ENCODE measurements at places on chromosomes 1 and 21.

- no peak for DNase-seq
These were observed 8.1 kb downstream of the NIBAN1 start for GRCh38 chr1:184965944-184966860.

DNA sequence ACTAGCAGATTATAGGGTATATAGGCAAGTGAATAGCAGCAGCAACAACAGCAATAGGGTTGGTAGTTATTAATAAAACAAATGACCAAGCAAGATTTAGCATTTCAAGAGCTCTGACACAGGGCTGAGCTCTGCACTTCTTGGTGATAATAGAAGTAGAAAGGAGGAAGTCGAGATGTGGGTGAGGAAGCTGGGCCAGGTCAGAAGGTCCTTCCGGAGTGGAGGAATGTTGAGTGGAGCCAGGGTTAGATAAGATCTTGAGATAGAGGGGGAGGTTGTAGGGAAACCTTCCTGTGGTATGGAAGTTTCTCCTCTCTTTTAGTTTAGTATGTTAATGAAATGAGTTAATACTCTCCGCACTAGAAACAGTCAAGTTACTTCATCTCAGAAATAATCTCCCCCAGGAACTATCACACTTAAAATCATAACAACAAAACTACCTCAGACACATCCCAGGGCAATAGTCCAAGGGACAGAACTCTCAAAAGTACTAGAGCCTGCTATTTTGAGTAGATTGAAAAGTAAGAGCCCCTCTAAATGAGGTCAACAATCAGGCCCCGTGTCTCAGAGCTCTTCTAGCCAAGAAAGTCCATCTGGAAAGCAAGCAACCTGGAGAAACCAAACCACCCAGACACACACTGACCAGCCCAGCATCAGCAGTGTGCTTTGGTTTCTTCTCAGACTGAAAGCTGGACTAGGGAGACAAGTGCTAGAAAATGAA, 45.4 kb upstream of the ATP1B1 start:
- DNase-seq: peak; percentile 47

GRCh38 chr21:46194374-46195334, 10.4 kb upstream of the SPATC1L start:
- DNase-seq: no peak

GRCh38 chr1:62301726-62302390, 17.4 kb downstream of the KANK4 start:
- DNase-seq: no peak

GRCh38 chr1:203028067-203028783, 1.9 kb downstream of the PPFIA4 start:
- DNase-seq: no peak

- no peak for DNase-seq
These were observed 9.2 kb downstream of the TP53BP2 start for GRCh38 chr1:223836586-223836985.

DNA sequence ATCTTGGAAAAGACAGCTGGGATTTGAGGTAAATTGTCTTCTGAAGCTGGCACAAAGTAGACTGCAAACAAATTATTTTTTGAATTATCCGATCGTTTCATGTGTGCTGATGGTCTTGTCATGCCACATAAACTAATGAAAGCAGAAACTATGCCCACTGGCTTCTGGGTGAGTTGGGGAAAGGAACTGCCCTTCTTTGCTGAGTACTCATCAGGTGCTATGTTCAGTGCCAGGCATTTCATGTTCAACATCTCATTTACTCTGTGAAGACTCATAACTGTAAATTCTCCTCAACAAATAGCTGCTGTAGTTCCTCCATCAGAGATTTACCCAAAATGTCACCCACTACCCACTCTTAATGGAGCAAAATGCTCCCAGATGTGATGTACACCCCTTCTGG, 1.2 kb downstream of the TRIT1 start:
- no peak for DNase-seq

DNA sequence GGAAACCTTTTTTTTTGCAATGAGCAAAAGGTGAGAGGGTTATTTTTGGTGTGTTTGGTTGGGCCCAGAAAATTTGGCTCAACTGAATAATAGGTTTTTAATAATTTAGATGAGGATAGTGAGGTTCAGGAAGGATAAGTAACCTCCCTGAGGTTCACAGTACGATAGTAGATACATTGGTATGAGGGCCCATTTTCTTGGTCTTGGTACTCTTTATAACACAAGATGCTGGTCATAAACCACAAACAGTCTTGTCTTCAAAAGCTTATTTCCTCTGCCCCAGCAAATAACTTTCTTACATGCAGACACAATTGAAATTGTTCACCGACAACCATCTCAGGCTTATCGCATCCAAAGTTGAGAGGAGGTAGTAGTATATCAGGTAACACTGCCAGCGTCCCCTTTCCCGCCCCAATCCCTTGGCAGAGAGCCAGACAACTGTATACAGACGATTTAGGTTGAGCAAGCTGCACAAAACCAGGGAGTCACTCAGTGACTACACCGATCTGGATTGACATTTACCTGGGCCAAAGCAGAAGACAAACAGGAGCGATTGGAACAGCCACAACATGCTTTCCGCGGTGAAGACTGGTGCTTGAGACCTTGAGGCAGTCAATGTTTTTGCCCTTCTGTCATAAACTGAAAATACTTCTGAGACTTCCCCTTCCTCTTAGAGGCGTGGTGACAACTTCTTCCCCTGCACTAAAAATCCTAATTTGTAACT, at the start of gene SLAMF6:
SLAMF6 (minus strand) TSS at position 634 of the 724 bp plus-strand sequence; CDS start at position 571, 63 bp downstream.
- DNase-seq: no peak

DNA sequence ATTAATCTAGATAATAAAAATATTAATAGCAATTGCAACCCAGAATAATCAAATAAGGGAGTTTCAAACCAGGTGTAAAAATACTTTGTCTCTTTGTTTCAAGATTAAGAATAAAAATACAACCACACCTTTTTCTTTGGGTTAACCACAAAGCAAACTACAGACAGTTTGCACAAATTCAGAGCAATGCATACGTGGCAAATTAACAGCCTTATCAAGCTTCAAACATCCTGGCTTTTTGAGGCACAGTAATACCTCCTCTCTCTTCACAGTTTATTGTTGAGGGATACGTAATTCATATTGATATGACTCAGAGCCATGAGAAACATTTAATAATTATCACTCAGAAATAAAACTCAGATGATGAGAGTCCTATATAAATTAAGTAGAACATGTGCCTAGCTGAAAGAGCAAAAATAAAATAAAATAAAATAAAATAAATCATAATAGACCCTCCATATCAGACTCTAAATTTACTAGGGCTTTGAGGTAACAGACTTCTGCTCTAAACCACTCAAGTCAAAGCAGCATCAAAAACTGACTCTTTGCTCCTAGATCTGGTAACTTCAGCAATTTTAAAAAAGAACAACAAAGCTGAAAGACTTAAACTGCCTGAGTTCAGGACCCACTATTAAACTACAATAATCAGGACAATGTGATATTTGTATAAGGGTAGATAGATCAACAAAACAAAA, 11.4 kb downstream of the EDEM3 start:
- DNase-seq: no peak

GRCh38 chr1:236207121-236207520, 64.8 kb downstream of the GPR137B start:
- no peak for DNase-seq

DNA sequence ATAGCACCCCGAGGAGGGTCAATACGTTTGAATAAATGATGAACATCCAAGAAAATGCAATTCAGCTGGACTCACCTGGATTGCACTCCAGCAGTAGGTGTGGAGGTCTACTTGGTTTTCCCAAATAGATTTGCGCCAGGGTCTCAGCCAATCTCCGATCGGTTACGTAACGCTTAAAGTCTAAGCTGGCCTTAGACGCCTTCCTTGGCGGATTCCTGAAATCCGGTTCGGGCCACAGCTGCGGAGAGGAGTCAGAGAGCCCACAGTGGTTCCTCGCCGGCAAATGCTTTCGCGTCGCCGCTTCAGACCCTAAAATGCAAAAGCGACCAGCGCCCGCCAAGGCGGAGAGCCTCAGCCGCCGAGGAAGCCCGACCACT, 322 bp downstream of the TFB2M start:
- no peak for DNase-seq

GRCh38 chr1:100799548-100799947, 80.0 kb downstream of the VCAM1 start:
- no peak for DNase-seq

DNA sequence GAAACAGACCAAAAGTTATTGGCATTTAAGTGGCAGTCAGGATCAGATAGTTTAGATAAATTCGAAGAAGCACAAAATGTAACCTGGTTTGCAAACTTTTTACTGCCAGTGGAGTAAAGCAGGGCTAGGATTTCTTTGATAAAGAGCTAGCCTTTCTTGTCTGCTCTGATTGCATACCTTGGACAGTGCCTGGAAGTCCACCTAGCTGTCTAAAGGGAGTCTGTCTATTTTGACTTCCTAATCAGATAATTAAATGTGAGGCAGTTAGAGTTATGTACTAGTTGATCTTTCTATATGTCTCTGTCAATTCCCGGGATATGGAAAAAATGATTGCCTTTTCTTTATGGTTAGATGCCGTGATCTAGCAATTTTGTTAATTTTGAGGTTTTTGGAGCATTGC, 4.1 kb downstream of the GPSM2 start:
- no peak for DNase-seq

DNA sequence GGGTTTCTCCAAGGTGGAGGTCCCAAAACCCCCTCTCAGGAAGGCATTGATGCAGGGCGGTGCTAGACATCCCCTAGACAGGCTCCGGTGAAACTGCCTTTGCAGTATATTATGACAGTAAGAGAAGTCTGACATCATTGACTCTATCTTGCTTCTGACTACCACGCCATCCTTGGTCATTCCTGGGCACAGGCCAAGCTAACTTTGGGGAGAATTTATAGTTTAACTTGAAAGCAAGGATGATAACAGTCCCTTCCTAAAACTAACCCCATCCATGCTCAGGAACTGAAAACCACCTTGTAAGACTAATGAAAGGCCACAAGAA, 30.3 kb downstream of the RSPH1 start:
- no peak for DNase-seq

GRCh38 chr1:15151377-15151806, 2.2 kb upstream of the TMEM51 start:
- DNase-seq: no peak

GRCh38 chr1:66626261-66626660, 92.3 kb downstream of the SGIP1 start:
- no peak for DNase-seq

- no peak for DNase-seq
These were observed 28.4 kb downstream of the TRIM45 start for GRCh38 chr1:117093091-117093534.

GRCh38 chr1:11602424-11602823, 51.8 kb downstream of the FBXO2 start:
- no peak for DNase-seq

DNA sequence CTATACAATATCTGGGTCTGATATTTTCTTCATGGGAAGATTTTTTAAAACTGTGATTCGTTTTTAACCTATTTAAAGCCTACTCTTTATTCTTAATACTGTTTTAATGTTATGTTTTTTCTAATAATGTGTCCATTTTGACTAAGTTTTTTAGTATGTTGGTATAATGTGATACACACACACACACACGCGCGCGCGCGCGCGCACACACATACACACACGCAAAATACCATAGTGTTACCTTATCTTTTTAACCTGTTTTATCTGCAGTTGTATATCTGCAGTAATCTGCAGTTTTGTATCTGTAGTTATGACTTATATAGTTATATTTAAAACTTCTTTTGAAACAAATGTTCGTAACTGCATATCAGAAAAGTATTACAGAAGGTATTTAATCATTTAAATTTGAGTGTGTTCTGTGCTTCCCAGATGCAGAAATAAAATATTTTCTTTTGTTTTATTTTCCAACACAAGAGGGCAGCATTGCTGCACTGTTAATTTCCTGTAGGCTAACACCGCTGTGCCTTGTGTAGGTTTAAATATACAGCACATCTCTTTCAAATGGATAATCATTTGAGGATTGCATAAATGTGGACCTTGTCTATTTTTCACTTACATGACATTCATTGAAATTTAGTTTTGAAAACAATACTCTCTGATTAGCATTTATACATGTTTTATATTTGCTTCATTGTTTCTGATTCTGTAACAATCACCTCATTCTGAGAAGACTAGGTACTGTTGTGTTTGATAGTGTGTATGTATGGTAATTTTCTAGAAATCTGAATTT, 166.1 kb downstream of the PDE4B start:
- no peak for DNase-seq

- DNase-seq: no peak
These were observed 130.4 kb upstream of the F3 start for GRCh38 chr1:94672001-94672400.

- DNase-seq: no peak
These were observed 29.4 kb downstream of the QSOX1 start for GRCh38 chr1:180184041-180184440.

DNA sequence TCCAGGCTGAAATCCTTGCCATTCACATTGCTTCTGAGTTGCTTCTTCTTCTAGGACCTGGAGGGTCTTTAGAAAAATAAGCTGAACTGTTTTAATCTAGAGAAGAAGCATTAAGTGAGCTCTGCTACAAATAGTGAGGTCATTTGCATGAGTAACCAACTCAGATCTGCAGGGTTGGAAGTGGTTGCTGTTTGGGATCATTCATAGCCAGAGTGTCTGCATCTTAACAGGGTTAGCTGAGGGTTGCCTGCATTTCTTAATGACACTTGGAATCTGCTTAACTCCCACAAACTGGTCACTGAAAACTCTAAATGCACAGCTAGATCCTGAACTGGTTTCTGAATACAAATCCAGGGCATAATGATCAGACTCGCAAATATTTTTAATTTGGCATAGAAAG, 9.9 kb downstream of the CNIH3 start:
- DNase-seq: no peak

DNA sequence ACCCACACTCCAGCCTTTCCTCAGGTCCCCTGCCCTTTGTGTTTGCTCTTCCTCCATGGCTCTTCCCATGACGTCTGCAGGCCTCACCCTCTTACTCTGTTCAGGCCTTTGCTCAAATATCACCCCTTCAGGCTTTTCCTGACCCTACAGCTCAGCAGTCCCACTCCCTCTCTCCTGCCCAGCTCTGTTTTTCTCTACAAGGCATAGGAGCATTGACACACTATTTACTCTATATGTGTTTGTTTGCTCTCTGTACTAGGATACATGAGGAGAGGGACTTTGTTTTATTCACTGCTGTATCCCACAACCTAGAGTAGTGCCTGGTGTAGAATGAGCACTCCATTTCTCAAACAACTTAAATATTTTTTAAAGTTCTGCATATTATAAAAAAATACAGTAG, 107.4 kb upstream of the COA6 start:
- no peak for DNase-seq

GRCh38 chr1:83029916-83030315, 969.0 kb downstream of the TTLL7 start:
- no peak for DNase-seq

GRCh38 chr21:16667395-16667794, 845.4 kb upstream of the CXADR start:
- DNase-seq: no peak

- no peak for DNase-seq
These were observed 603 bp upstream of the OPRD1 start for GRCh38 chr1:28811369-28811765.

DNA sequence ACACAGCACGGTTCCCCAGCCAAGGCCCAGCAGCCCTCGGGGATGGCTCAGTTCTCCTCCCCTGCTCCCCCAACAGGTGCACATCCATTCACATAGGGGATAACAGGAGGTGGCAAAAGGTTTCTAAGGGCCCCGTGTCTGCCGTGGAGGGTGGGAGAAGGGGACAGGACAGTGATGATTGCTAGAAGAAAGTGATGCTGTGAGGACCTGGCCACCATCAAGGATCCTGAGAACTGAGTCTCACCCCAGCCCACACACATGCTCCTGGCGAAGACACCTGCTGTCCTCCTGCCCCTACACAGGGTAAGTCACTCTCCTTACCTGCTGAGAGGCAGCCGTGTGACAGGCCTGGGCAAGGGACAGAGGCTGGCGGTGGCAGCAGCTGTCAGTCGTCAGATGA, 54.5 kb downstream of the GNG4 start:
- no peak for DNase-seq

- no peak for DNase-seq
These were observed 36.7 kb downstream of the ATP2B4 start for GRCh38 chr1:203663294-203663693.
